ENCODE measurements at places on chromosomes 16 and 17.

- no peak for DNase-seq
Observed at GRCh38 chr16:73616770-73617169, 568.8 kb upstream of the ZFHX3 start.

DNA sequence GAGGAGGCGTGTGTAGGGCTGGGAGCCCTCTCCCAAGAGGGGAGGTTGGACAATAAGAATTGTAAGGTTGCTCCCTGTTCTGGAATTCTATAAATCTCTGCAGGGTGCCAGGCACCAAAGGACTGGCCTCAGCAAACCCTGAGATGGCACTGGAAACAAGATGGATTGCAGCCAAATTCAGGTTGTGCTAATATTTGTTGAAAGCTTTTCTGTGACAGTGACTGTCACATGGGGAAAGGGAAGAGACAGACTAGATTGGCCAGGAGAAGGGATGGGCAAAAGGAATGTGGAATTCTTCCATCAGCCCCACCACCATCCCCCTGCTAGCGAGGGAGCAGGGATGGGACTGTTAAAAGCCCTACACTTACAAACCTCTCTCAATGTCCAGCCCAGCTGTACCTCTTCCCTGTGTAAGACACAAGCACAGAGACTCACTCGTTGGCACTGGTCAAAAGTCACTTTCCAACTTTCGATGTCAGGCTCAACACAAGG is 62.4 kb downstream of the SOX9 start:
- no peak for DNase-seq

GRCh38 chr16:87812200-87812656 is 46.4 kb upstream of the KLHDC4 start:
- DNase-seq = no peak

- DNase-seq = peak; percentile 68
Observed at GRCh38 chr17:32523017-32523680, 36.4 kb downstream of the CDK5R1 start.

DNA sequence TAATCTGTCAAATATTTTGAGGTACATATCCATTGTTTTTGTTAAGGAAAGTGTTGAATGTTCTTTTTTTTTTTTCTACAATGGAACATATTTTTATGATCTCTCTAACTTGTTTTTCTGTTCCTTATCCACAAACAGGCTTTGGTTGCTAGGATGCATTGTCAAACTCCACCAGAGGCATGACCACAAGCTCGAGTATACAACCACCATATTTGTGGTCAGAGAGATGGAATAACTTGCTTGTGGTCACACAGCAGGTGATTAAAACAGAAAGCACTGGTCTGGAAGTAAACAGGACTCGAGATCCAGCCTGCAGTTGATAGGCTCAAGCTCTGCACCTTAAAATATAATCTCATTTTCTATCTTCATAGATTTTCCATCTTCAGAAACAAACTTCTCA is 105.8 kb upstream of the ADAMTS18 start:
- no peak for DNase-seq
